Umbilical cord (tissue), 2 donors: ENCODE measurements at places on chromosomes 4 and X.

DNA sequence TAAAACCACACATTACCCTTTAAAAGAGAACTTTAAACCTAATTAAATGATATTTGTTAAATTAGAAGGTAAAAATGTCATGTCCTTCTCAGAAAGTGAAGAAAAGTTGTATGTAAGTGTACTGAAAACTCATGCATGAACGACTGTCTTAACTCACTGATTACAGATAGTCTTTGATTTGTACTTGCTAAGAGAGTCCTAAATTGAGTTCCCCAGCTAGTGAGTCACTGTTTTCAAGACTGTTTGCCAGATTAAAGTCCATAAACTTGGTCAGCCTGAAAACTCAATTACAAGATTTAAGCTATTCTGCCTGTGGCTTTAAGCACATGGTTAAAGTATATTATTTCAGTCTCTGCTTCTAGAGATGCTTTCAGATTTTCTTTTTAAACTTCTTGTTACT, 124.9 kb upstream of the ZCCHC13 start:
- DNase-seq: peak; percentile 32

- DNase-seq: no peak
Observed at GRCh38 chr4:11455201-11455835, 26.6 kb upstream of the HS3ST1 start.

GRCh38 chr4:80082693-80083092, 9.7 kb upstream of the ANTXR2 start:
- no peak for DNase-seq

- DNase-seq: no peak
Observed at GRCh38 chr4:146510942-146511341, 10.8 kb downstream of the SLC10A7 start.

GRCh38 chr4:39889226-39889625, 88.5 kb downstream of the PDS5A start:
- no peak for DNase-seq

DNA sequence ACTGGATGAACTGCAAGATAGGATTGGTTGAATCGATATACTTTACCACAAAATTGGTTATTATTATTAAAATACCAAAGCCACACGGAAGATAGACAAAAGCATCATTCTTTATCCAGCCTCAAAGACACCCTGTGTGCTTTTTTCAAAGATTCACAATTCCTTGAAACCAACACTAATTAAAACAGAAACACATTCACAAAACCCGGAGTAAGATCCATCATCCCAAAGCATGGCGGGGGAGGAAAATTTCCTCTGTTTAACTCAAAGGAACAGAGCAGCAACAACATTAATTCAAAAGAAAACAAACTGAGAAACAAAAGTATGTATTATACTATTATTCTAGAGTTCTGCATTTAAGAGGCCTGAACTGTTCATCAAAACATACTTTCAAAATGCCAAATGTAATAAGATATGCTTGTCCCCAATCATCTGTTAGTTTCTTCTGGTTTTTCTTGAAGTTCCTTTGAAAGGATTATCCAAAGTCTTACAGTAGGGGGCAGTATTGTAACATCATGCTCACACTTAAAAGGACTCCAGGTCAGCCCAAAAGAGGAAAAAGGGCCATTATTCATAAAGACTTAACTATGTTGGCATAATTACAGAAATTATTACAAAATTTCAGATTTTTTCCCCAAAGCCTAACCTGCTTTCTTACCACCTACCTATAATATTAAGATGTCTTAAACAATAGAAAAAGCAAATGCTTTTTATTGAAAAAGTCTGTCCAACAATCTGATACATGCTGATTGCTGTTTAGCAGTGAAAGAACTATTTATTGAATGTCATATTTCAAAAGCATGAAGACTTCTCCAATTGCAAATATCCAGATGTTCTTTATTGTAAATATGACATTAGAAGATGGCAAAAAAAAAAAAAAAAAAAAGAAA, 168.7 kb downstream of the SCFD2 start:
- DNase-seq: peak; percentile 93

- no peak for DNase-seq
Observed at GRCh38 chr4:123218981-123219380, 177.6 kb upstream of the SPRY1 start.

- DNase-seq: peak; percentile 42
Observed at GRCh38 chr4:121668368-121669162, 28.2 kb downstream of the ANXA5 start.

GRCh38 chrX:71493111-71493613, 39.7 kb upstream of the OGT start:
- peak; percentile 17 for DNase-seq

DNA sequence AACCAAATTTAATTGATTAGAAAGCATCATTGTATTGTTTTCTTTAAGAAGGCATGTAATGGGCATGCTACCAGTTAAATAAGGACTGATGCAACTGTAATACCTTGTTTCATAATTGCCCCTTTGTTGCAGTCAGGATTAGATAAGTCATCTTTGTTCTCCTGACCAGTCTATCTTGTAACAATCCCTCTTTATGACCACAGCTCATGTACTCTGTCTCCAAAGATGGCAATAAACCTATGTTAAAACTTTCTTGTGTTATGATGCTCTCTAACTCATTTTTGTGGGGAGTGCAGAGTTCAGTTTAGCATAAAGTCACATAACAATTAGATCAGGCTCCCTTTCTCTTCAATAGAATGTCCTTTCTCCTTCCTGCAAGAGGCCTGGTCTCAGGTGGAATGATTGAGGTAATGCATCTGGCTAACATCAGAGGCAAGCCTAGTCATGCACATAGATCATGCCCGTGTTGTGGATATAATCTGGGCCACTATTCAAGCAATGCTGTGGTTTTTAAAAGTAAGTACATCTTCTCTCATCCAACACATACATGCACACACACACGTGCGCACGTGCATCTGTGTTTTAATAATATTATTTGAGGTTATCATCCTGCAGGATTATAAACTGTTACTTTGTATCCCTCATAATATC, 45.6 kb downstream of the TMEM154 start:
- peak; percentile 86 for DNase-seq

DNA sequence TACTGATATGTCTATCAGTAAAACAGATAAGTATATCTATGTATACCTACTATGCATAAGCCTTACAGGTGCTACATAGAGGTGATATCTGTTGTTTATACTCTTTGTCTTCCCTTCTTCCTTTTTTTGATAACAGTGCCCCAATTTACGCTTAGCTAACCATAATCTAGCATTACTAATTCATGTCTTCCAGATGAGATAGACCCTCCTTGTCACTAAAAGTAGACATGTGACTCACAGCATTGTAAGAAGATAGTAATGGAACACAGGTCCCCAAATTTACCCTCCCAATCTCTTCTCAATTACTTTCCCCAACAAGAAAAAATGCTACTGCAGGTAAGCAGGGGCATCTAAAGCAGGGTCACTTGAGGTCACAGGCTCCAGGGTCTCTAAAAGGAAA, 7.9 kb upstream of the NFKB1 start:
- no peak for DNase-seq

DNA sequence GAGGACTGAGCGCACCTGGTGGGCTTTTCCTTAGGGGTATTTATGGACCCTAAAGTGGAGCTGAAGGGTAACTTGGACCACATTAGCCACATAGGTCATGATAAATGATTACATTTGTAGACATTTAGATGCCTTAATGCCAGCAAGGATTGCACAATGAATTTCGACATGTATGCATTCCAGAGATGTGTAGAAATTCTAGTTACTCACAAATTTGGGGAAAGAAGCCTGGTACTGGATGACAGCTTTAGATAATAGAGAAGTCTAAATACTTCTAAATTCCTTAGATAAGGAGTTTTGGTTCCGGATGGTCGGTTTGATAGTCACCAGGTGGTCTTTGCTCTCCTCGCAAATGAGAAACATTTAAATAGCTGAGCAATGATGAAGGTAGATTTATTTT, 609.5 kb upstream of the PRKX start:
- DNase-seq: no peak

DNA sequence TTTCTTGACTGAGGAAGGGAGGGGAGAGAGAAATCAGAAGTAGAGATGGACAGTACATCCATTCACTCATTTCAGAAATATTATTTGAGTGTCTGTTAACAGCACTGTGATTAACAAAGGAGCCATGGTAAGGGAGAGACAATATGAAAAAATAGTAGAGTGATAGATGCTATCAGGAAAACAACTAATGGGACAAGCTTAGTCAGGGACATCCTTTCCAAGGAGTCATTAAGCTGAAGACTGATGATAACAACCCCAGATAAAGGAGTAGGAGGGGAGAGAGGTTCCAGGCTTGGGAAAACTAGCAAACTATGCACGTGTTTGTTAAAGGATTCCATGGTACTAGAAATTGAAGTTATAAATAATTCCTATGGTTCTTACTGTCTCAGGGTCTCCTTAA, 122.2 kb downstream of the CBR4 start:
- DNase-seq: no peak

- DNase-seq: no peak
Observed at GRCh38 chr4:76641758-76642157, 206.7 kb downstream of the SHROOM3 start.

- DNase-seq: no peak
Observed at GRCh38 chr4:169233691-169234090, 37.1 kb downstream of the SH3RF1 start.

DNA sequence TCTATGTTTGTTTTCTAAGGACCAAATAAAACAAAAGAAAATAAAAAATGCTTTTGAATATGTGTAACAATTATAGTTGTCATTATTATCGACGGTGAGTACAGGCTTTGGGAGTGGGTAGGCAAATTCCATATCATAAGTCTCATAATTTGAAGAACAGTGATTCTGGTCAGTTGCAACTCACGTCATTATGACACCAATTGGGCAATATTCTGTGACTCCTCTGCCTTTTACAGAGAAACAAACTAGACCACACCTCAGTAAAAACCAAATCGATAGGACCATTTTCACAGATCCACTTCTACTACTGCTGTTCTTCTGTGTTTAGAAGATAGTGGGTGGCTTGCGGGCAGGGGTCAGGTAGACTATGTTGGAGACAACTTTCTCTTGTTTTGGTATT, 250.1 kb downstream of the C4orf33 start:
- DNase-seq: no peak

- no peak for DNase-seq
Observed at GRCh38 chrX:137062915-137063617, 29.3 kb upstream of the GPR101 start.

- no peak for DNase-seq
Observed at GRCh38 chr4:6337331-6337935, 67.8 kb downstream of the WFS1 start.

- no peak for DNase-seq
Observed at GRCh38 chr4:155745984-155746383, 12.8 kb upstream of the GUCY1B1 start.

DNA sequence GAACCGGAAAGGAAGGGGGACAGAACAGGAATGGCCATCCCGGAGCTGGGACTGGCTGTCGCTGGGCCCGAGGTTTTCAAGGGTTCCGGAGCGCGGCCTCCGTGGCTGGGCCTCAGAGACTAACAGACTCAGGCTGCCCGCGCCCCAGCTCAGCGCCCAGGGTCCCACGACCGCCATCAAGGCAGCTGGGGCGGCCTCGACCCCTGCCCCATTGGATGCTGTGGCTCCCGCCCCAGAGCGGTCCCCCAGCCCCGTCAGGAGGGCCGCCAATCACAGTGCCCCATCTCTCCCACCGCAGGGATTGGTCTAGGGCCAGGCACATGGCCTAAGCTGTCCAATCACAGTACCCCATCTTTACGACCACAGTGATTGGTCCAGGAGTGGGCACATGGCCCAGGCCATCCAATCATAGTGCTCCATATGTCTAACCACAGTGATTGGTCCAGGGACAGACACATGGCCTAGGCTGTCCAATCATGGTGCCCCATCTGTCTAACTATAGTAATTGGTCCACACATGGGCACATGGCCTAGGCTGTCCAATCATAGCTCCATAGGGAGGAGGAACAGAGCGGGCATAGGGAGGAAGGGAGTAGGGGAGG, 105.3 kb upstream of the NKX1-1 start:
- DNase-seq: no peak

- DNase-seq: no peak
Observed at GRCh38 chrX:93985344-93986307, 311.6 kb downstream of the FAM133A start.

DNA sequence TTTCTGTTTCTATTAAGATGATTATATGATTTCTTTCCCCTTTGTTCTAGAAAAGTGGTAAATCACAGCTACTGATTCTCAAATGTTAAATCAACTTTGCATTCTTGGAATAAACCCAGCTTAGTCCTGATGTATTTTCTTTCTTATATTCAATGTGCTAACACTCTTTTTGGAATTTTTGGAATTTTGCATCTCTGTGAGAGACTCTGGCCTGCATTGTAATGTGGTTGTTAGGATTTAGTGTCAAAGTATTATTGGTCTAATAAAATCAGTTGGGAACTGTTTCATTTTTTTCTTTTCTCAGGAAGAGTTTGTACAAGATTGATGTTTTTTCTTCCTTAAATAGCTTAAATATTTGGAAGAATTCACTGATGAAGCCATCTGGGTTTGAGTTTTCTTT, 109.6 kb downstream of the KIT start:
- no peak for DNase-seq

GRCh38 chr4:17024425-17024824, 126.0 kb upstream of the LDB2 start:
- DNase-seq: no peak

DNA sequence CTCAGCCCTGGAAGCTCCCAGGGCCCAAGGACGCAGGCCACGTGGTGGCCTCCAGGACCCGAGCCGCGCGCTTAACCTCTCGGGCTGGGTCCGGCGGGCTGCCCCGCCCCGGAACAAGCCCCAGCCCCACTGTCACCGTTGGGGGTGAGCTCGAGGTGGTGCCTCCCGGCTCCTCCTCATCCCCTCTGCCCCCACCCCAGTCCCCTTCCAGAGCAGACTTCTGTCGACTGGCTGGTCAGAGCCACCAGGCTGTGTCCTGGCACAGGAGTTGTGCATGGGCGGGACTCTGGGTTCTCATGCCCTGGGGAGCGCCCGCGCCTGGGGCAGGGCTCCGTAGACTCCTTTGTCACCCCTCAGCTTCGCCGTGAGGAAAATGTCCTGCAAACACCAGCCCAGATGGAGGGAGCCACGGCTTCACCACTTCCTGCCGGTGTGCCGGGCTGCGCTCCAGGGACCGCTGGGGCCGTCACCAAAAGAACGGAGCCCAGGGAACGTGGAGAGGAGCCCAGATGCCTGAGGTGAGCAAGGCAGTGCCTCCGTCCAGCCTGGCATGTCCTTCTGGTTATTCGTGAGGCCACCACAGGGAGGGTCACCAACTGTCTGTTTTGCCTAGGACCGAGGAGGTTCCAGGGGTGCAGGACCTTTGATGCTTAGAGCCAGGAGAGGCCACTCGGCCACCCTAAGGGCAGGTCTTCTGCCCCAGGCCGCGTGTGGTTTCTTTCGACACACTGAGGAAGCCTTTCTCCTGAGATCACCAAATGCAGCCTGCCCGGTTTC, 7.1 kb upstream of the RGS12 start:
- peak; percentile 32 for DNase-seq

DNA sequence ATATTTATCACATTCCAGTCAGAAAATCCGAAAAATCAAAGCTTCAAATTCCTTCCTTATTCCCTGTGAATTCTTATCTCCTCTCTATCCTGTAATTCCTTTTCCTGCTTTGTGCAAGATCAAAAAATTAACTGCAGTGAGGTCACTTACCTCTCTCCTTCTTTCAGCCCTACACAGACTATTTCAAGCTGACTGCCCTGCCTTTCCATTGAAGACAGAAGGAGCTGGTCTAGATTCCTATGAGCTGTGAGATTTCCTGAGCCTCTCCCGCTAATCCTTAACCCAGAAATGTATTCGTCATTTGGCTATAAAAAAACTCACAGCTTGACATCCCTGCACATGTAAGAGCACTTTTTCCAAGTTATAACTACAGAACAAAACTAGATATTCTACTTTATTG, 26.6 kb downstream of the TRIML2 start:
- DNase-seq: peak; percentile 72

GRCh38 chrX:75673468-75673867, 111.6 kb downstream of the MAGEE2 start:
- no peak for DNase-seq
